ENCODE measurements at places on chromosomes 4 and X. TPM values are rescaled to one million over a fixed set of nuclear protein-coding genes. Genes with fewer than 3 reads are reported as not detected.

DNA sequence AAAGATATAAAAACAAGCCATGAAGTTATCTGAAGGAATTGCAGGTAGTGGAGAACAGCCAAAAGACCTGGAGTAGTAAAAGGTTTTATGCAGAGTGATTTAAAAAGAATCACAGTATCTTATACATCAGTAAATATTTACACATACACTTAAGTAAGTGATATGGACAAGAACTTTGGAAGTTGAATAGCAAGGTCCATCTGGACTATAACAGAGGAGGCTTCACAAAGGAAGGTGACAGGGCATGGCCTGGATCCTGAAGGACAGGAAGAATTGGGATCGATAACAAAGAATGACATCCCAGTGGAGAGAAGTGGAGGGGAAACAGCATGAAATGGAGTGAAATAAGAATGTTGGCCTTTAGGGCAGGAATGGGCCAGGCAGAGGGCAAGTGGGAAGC, 46.2 kb downstream of the TET2 start:
- peaks cover 16% of the 10 kb centered on the region for H3K4me1 ChIP-seq
- H3K27ac ChIP-seq: no peak overlapping the region
- no peaks in the 10 kb centered on the region for H3K36me3 ChIP-seq
- no peak overlapping the region for H3K4me3 ChIP-seq
- DNase-seq: no peak

- H3K36me3 ChIP-seq: no peaks in the 10 kb centered on the region
- DNase-seq: no peak
- no peak overlapping the region for H3K27ac ChIP-seq
- H3K27me3 ChIP-seq: no peaks in the 10 kb centered on the region
- no peaks in the 10 kb centered on the region for H3K4me1 ChIP-seq
Measured at GRCh38 chrX:13293700-13294099, 26.2 kb downstream of the ATXN3L start.

DNA sequence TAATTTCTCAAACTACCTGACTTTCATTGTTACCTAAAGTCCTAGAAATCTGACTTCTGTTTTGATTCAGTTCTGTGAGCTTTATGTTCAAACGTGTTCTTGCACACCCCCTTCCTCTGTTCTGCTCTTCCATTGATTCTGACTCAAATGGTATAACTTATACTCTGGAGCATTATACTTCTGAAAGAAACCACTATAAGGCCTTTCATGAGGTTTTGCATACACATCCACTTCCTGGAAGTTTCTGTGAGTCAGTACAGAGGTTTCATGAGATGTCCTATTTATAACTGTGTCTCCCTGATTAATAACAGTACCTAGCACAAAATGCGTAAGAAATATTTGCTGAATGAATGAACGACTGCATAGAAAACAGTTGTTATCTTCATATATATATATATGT, 540.2 kb upstream of the CT83 start:
- H3K36me3 ChIP-seq: no peaks in the 10 kb centered on the region
- DNase-seq: no peak
- H3K27ac ChIP-seq: no peak overlapping the region
- no peaks in the 10 kb centered on the region for H3K4me1 ChIP-seq

TNIP3 gene
- not detected for polyA plus RNA-seq

DNA sequence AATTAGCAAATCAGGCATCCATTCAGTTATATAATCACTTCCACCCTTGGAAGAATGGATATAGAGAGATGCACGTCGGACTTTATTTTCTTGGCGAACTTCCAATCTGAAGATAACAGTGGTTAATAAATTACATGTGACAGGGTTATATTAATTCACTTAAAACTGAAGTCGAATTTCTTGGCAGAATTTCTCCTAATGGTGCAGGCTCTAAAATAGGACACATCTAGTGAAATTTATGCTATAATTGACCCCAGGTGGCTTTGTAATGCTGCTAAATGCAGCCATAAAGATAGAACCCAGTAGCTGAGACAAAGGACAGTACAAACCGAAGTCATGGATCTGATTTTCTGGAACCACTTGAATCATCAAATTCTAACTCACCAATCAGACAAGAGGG, 20.8 kb upstream of the SLC10A4 start:
- DNase-seq: no peak
- no peak overlapping the region for H3K27ac ChIP-seq
- no peaks in the 10 kb centered on the region for H3K27me3 ChIP-seq
- no peaks in the 10 kb centered on the region for H3K36me3 ChIP-seq

GRCh38 chr4:97759785-97760184, 383.5 kb downstream of the STPG2 start:
- H3K27ac ChIP-seq: no peak overlapping the region
- H3K27me3 ChIP-seq: no peaks in the 10 kb centered on the region
- H3K4me3 ChIP-seq: no peak overlapping the region
